ENCODE measurements at places on chromosomes 12 and 14. TPM values are rescaled to one million over a fixed set of nuclear protein-coding genes. Genes with fewer than 3 reads are reported as not detected.

Gene PELI2
- total RNA-seq = 15.0 TPM

Gene A2ML1
- not detected for total RNA-seq

Gene CNTN1
- total RNA-seq = 1.6 TPM

Gene BLTP3B
- 16.2 TPM for total RNA-seq

Gene FOXJ2
- 21.4 TPM for total RNA-seq

Gene LIN7A
- 27.7 TPM for total RNA-seq

Gene RTN1
- total RNA-seq = not detected

Gene SIX6
- not detected for total RNA-seq

Gene INSM2
- not detected for total RNA-seq

Gene SERPINA5
- not detected for total RNA-seq

Gene RESF1
- total RNA-seq = 22.6 TPM

Gene AKAP6
- total RNA-seq = 4.1 TPM

Gene SYNE2
- 31.9 TPM for total RNA-seq

All from osteocyte (in vitro differentiated cells).